ENCODE measurements at places on chromosomes 16 and 17.

GRCh38 chr16:56357765-56358322 lies 67.5 kb downstream of the AMFR start:
- no peak for DNase-seq

- DNase-seq = no peak
Observed at GRCh38 chr17:63925615-63926014, 6.5 kb downstream of the CD79B start.

- DNase-seq = no peak
Observed at GRCh38 chr16:60452646-60453045, 1583.6 kb downstream of the CDH8 start.

- DNase-seq = no peak
Observed at GRCh38 chr17:19348806-19349205, 13.7 kb downstream of the B9D1 start.

- DNase-seq = no peak
Observed at GRCh38 chr17:72761431-72761830, 331.1 kb downstream of the SLC39A11 start.

DNA sequence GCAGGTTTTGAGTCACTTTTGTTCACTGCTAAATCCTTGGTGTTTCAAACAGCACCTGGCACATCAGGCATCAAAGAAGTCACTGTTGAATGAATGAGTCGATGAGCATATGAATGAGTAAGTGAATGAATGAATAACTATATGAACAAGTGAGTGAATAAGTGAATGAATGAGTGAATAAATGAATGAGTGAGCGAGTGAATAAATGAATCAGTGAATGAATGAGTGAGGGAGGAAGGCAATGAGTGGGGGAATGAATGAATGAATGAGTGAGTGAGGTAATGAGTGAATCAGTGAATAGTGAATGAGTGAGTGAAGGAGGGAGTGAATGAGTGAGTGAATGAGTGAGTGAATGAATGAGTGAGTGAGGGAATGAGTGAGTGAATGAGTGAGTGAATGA lies 28.8 kb downstream of the TMEM114 start:
- DNase-seq = no peak

DNA sequence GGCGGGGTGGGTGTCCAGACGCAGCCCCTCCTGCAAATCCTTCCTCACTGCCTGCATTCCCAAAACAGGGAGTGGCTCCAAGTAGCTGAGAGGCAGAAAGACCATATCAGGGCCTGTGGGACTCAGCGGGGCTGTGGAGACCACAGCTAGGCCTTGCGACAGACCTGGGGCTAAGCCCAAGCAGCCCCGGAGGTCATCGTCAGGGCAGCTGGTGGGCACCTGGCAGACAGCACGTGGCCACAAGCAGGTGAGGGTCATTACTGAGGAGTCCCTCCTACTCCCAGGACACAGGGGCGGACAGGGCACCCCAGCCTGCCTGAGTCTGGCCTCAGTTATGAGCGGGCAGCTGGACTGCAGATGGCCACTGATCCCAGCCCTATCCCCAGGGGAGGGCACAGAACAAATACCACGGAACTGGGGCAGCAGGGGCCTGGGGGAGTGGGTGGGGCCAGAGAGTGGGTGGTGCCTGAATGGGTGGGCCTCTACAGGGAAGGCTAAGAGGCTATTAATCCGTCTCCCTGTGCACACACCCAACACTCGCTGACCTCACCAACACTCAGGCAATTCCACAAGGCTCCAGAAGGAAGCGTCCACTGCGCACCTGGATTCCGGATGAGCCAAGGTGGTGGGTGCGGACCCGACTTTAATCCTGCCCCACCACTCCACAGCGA lies 8.5 kb downstream of the HS3ST6 start:
- DNase-seq = no peak

DNA sequence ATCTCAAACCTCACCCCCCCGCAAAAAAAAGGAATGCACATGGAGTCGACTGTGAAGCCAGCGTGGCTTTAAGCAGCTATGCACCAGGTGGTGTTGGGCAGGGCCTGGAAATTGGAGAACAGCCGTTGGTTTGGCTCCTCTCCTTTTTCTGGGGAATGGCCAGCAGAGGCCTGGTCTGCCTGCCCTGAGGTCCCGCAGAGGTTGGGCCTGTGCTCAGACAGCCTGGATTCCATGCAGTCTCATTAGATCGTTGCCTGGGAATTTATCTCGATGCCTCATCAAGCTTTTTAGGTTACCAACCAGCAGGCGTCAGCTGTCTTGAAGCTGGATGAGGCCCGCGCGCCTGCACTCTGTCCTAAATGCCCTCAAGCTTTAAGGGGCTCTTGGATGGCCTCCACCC lies 9.8 kb downstream of the SLC12A3 start:
- no peak for DNase-seq

DNA sequence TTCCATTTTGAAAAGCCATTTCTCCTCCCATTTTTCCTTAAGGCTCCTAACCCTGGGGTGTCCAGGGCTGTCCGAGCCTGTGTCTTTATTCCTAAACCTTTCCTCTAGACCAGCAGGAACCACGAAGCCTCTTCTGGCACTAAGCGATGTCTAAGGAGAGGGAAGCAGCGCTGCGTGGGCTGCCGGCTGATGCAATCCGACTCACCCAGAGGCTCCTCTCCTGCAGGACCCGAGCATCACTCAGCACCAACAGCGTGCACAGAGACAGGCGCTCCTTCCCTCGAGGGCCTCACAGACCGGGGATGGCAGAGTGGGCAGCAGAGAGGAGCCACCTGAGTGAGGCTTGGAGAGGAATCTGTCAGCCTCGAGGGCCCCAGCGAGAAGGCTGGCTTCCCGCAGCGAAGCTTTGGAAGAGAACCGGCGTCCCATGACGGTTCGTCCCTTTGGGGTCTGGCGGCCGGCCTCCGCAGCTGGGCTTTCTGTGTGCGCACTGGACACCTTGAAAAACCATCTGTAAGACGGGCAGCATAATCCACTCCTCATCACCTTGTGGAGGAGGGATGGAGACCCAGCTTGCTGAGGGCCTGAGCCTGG lies 174.3 kb downstream of the FOXL1 start:
- no peak for DNase-seq

DNA sequence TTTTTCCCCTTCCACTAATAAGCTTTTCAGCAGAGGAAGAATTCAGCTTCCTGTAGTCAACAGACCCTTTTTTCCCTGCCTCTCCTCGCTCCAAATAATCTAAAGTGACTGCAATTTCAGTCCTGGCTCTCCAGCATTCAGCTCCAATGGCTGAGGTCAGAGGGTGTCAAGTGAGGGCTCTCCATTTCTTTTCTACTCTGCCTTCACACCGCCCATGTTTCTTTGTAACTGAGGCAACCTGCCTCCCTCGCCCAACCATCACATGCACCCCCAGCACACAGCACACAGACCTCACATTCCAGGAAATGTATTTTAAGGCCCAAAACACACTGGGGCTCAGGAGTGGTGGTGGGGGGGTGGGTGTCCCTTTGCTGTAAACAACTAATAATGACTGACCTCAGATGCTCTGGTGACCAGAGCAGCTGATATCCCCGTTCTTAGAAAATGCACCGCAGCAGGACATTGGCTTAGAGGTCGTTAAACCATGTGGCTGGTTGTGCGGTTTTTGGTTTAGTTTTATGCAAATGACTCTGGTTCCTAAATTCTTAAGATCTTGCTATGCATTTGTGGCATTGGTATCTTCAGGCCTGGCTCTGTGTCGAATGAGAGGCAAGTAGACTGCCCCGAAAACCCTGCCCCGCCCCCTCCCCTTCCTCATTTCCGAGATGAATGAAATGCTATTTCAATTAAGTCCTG lies 203.6 kb downstream of the ZFHX3 start:
- no peak for DNase-seq

- no peak for DNase-seq
Observed at GRCh38 chr17:78993241-78993956, 13.7 kb upstream of the LGALS3BP start.

DNA sequence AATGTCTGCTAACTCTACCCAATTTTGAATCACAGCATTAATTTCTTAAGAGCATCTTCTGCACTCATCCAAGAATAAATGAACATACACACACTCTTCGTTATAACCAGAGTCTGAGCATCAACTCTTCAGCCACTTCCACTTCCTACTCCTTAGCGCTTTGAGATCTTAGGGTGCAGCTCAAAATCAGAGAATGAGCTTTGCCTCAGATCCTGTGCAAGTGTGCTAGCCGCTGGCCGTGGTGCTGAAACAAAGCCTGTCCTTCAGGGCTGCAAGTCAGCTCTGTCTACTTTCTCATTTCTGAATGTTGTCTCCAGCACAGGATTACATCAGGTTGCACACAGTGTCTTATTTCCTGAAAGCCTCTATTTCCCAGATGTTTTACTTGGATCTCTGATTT lies 165.4 kb downstream of the AIPL1 start:
- peak; percentile 25 for DNase-seq

GRCh38 chr16:12199524-12199923 lies 223.0 kb downstream of the SNX29 start:
- DNase-seq = no peak

DNA sequence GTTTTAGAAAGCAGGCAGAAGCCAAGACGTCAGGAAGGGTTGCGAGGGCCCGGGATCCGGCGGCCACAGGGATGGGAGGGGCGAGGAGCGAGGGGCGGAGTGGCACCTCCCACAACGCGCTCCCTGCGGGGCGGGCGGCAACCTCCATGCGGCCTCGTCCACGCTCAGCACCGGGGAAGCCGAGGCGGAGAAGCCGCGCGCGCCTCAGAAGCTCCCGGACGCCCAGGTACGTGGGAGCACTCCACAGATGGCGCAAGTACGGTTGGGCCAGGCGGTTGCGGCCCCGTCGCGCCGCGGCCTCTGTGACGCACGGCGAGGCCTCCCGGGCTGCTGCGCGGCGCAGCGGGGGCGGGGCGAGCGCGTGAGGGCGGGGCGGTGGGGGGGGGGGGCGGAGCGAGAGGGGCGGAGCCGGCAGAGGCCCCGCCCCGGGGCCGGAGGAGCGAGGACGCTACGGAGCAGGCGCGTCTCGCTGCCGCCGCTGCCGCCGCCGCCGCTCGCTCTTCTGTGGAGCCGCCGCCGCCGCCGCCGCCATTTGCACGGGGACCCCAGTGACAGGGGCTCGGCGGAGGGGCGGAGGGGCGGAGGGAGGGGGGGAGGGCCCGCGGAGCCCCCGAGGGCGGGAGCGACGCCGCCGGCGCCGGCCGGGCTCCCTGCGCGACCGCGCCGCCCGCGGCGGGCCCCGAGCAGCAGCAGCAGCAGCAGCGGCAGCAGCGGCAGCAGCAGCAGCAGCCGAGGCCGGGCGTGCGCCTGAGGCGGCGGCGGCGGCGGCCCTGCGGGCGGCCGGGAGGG lies at the start of gene TENT4B:
Gene TENT4B (plus strand): TSS at position 500 of the 789 bp plus-strand sequence. CDS start 316 bp downstream, outside the sequence.
- peak; percentile 55 for DNase-seq

DNA sequence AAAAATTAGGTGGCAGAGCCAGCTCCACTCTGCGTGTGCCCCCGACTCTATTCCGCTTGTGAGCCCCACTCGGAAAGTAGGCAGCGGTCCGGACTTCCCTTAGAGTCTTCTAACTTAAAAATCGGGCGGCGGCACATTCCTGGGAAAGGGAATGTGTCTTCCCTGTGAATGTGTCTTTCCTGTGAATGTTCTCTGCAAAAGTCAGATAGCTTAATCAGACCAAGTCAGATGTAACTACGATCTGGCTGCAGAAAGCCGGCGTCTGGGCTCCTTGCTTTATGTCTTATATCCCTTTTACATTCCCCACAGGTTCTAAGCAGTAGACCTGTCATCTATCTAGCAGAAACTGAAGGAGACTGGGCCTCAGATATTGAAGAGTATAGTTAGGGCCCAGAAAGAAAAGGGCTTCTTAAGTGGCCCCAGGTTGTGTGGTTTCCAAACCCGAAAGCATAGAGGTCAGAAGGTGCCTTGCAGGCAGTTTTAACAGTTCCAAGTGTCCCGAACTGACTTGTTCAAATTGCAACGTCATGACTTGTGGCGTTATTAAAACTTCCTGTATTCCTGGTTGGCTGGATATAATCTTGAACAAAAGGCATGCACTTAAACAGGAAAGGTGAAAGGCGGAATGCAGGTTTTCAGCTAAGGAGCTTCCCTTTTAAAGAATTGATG lies 601 bp downstream of the PHKB start:
- DNase-seq = peak; percentile 49

GRCh38 chr17:2860045-2860444 lies 63.8 kb downstream of the RAP1GAP2 start:
- no peak for DNase-seq

DNA sequence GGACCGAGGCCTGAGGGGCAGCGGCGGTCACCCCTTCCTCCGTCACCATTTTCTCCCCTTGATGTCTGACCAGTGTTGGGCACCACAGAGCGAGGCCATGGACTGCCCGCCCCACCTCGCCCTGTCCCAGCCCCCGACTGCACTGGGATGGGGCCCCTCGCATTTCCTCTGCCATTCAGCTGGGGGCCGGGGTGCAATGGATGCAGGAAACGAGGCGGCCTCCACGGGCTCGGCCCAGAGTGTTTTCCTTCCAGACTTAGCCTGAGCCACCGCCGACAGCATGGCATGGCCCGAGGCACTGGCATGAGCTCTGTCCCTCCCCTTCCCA lies 44.6 kb upstream of the ZC3H18 start:
- no peak for DNase-seq

DNA sequence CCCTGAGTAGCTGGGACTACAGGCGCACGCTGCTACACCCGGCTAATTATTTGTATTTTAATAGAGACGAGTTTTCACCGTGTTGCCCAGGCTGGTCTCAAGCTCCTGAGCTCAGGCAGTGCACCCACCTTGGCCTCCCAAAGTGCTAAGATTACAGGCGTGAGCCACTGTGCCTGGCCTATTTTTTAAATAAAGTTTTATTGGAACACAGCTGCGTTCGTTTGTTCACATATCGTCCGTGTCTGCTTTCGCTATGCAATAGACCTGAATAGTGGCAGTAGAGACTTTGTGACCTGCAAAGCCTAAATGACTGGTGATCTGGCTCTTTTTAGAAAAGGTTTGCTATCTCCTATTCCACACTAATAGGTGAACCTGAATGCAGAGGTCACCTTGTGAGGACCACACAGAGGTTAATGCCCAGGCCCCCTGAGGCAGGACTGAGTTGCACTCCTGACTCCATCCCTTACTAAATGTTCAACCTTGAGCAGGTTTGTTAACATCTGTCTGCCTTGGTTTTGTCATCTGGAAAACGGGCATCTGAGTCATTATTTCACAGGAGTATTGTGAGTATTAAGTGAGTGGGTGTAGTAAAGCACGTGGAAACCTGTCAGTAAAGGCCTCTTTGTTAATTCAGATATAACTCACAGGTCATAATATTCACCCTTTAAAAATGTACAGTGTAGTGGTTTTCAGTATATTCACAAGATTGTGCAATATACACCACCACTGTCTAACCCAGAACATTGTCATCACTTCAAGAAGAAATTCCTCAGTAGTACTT lies 157.5 kb upstream of the CACNG5 start:
- peak; percentile 97 for DNase-seq

DNA sequence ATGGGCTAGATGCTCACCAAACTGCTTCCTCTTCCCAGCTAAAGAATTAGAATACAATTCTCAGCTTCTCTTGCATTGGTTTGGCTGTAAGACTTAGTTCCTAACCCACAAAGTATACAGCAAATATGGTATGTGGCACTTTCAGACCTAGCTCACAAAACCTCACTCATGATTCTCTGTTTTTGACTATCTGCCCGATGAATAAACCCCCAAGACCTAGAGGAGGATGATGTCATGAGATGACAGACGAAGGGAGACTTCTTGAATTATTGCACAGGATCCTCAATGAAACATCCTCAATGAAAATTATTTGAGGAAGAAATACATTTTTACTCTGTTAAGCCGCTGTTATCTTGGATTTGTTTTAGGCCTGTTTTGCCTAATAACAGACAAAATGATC lies 14.3 kb downstream of the CNOT1 start:
- DNase-seq = no peak

- DNase-seq = no peak
Observed at GRCh38 chr16:13300066-13300840, 398.9 kb downstream of the SHISA9 start.
